ENCODE measurements at places on chromosomes 3 and 15.

- DNase-seq, result no peak
Observed at GRCh38 chr3:138687236-138687635, 78.7 kb downstream of the FAIM start.

DNA sequence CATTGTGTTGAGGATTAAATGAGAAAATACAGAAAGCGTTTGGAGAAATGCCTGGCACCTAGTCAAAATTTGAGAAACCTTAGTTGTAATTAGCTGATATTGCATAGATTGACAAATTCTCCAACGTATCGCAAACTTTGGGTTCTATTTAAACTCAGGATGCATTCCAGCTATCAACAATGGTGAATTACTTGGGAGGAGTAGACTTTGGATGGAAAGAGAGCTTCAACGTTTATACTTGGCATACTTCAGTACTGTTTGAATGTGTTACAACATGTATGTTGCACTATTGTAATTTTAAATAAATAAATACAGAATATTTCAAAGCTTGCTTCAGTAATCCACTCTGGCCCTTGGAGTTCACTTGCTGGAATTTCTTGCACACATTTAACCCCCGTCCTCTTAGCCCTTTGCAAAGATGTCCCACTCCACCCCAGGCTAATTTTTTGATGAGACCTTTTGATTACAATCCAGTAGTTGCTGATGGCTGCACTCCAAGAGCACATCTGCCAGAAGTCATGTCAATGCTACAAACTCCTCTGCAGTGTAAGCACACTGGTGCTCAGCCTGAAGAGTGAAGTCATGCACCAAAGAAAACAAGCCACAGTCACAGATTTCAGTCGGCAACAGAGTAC is 4.7 kb upstream of the DIS3L start:
- no peak for DNase-seq

DNA sequence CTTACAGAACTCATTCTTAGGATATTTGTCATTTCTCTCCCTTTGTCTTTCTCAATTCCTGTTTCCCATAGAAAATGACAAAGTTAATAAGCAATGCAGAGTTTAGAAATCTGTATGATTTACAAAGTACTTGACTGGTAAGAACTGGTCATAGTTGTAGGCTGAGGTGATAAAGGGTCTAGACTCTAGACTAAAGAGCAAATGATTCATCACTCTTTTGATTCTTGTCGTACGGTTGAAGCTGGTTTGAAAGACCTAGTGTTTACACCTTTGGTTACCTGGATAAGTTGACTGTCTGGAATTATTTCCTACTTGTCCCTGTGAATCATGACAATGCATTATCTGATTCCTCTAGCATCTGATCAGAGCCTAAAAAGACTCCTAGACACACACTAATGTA is 58.9 kb upstream of the TP63 start:
- DNase-seq, result peak; percentile 58

- no peak for DNase-seq
Observed at GRCh38 chr15:61530769-61531168, 301.7 kb upstream of the RORA start.

DNA sequence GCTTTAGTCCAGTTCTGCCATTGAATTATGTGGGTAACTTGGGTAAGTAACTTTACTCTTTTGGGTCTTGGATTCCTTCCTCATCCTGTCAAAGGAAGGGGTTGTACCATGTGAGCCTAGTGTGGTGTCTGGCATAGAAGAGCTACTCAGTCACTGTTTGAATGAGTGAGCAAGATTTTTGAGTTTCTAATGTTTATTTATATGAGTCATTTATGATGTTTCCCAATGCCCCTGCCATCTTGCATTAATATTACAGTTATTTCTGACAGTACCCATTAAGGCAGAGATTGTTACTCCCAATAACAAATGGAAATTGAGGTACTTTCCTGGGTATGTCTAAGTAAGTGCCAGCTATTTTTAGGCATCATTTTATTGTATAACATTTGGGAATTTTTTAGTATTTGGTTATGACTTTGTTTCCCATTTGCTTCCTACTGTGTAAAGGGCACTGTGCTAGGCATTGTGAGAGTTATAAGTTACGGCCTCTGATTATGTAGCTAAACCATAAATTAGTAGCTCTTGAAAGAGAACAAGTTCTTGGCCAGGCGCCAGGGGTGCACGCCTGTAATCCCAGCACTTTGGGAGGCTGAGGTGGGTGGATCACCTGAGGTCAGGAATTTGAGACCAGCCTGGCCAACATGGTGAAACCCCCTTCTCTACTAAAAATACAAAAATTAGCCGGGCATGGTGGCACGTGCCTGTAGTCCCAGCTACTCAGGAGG is 23.5 kb downstream of the NR1D2 start:
- DNase-seq, result no peak

DNA sequence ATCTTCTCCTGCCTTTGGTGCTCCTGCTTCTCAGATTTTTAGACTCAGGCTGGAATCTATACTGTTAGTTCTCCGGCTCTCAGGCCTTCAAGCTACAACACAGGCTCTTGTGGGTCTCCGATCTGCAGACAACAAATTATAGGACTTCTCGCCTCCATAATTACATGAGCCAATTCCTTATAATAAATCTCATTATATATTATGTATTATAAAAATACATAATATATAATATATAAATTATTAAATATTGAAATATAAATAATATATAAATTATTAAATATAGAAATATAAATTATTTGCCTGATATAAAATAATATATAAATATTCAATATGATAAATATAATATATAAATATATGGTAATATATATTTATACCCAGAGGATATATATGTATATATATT is 1214.0 kb downstream of the ROBO2 start:
- DNase-seq, result no peak

GRCh38 chr3:56291953-56292352 is 176.3 kb downstream of the ERC2 start:
- no peak for DNase-seq

DNA sequence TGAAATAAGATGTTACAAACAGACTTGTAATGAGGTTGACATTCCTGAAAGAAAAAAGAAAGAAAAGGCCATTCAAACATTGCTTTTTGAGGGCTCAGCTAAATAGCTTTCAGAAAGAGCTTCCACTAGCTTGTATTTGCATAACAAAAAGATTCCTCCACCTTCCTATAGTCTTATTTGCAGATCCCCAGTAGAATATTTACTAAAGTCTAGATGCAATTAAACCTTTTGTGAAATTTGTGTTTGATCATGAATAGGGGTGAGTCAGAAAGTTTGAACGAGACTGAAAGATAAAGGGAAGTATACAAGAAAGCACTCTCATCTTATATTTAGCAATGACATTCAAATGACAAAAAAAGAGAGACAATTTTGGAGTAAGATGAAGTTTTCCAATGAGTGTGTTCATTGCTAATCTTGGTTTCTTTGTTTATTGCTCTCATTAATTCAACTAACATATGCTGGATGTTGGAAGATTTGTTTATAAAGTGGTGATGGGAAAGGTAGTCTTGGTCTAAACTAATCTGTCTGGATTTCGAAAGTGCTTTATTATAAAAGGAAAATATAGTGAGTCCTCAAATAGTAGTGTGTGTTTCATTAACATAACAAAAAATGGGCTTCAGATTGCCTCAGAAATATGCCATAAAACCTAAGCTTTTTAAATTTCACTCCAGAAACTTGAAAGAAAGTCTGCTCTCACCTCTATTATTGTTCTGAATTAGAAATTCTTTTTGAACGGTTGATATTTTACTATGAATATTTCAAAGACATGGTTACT is 9.1 kb upstream of the CADPS start:
- no peak for DNase-seq

DNA sequence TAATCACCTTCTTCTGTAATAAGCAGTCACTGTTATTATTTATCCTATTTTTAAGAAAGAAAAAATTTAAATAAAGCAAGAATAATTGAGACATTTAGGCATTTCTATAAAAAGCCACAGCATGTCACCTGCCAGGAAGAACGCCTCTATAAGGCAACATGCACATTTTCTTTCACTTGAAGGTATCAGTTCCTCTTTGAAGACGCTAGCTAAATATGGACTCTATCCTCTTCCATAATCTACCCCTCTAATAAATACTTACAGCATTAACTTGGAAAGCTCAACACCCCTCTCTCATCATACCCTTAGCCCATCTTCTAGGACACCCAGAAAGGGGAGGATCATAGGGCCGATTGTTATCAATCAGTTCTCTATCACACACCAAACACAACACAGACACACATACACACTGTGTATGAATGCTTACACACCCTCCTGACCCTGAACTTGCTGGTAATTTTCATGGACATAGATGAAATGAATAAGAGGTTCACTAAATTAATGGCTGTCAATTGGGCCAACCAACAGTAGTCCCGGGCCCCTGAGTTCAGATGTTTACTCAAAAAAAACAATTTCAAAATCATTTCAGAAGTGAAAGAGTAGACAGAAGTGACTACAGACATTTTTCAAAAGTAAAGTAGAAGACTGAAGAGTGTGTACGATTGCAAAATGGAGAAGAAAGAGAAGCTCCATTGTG is 102.5 kb downstream of the ZMAT3 start:
- no peak for DNase-seq

GRCh38 chr3:123808812-123809211 is 75.3 kb downstream of the MYLK start:
- no peak for DNase-seq

- no peak for DNase-seq
Observed at GRCh38 chr3:40624189-40624769, 99.5 kb downstream of the ZNF621 start.

GRCh38 chr3:40930756-40931155 is 268.5 kb upstream of the CTNNB1 start:
- DNase-seq, result no peak

Measured in GM04503 (cell line).